Gastroesophageal sphincter (tissue), 4 donors: ENCODE measurements at places on chromosomes 4 and X. TPM values are rescaled to one million over a fixed set of nuclear protein-coding genes. Genes with fewer than 3 reads are reported as not detected.

GRCh38 chr4:106766519-106766918 is 269.6 kb downstream of the DKK2 start:
- no peak for ATAC-seq

The TSPYL2 gene
- total RNA-seq = 97.9 TPM

The TXK gene
- total RNA-seq = 0.32 TPM

DNA sequence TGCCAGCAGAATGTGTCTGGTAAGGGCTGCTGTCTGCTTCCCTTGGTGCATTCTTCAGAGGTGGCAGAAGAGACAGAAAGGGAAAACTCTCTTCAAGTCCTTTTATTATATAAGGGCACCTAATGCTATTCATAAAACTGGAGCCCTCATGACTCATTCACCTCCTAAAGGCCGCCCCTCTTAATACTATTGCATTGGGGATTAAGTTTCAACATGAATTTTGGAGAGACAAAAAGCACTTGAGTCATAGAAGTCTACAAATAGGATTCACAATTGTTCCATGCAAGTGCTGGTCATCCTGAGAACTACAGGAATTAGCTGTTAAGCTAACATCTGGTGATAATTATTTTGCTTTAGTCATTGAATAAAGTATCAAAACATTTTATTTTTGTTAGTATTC is 349.5 kb downstream of the HS3ST1 start:
- peak; percentile 62 for ATAC-seq

DNA sequence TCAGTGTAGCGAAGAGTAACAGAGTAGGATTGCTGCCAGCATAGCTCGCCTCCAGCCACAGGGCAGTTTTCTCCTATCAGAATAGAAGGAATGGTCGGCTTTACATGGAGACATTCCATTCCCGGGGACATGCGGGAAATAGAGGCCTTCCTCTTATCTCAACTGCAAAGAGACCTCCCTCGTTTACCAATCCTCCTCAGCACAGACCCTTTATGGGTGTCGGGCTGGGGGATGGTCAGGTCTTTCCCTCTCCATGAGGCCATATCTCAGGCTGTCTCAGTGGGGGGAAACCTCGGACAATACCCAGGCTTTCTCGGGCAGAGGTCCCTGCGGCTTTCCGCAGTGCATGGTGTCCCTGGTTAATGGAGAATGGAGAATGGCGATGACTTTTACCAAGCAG is 285.0 kb downstream of the ASMT start:
- ATAC-seq = no peak

The XAGE2 gene
- not detected for total RNA-seq

GRCh38 chr4:2194496-2194895 is 47.4 kb downstream of the HAUS3 start:
- ATAC-seq = no peak

The FANCB gene
- 0.78 TPM for total RNA-seq

GRCh38 chr4:86688026-86688425 is 93.9 kb downstream of the PTPN13 start:
- ATAC-seq = no peak

The LRIT3 gene
- not detected for total RNA-seq

DNA sequence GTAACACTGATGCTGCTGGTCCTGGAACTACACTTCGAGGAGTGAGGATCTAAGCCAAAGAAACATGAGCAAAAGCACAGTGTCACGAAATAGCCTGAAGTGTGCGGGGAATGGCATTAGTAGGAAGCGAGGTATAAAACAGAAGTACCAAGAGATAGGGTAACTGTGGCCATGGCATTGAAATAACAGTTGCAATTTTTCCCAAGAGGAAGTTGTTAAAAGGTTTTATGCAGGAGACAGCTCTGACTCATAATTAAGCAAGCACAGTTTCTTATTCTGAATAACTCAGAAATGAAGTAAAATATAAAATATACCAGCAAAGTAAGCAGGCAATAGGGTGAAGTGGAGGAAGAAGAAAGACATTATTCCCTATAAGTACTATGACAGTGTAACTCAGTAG is 90.3 kb upstream of the TMEM150C start:
- no peak for ATAC-seq

- no peak for ATAC-seq
Observed at GRCh38 chr4:153273751-153274150, 69.5 kb downstream of the TRIM2 start.
